ENCODE measurements at places on chromosomes 5 and 9.

DNA sequence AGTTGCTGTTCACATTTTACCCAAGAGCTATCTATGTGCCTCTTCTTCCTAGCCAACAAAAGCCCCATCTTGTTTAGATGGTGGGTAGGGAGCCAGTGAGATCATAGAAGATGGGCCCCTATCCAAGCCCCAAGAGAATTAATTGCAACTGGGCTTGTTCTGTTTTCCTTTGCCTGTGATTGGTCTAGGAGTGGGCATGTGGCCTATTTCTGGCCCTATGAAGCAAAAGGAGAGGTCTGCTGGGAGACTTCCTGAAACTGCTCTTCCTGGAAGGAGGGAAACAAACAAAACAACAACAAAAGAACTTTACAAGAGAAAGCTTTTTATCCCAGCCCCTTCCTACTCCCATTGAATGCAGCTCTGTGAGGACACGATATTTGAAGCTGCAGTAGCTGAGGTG is 32.5 kb upstream of the ALDOB start:
- DNase-seq = no peak

- no peak for DNase-seq
Measured at GRCh38 chr9:92275541-92275940, 18.0 kb downstream of the IARS1 start.

DNA sequence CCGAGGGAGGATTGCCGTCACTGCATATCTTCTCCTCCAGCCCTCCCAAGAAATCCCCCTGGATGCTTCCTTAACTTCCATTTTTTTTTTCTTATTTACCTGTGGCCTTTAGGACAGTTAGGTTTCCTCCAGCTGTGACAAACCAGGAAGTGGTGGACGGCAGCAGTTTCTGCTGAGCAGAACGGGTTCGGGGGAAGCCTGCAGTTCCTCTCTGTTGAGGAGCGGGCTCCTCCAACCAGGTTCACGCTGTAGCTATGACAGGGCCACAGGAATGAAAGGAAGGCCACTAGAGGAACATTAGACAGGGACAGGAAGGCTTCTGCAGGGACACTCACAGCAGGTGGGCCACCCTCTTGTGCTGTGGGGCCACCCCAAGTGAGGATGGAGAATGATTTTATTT is 76.7 kb upstream of the SYK start:
- no peak for DNase-seq

DNA sequence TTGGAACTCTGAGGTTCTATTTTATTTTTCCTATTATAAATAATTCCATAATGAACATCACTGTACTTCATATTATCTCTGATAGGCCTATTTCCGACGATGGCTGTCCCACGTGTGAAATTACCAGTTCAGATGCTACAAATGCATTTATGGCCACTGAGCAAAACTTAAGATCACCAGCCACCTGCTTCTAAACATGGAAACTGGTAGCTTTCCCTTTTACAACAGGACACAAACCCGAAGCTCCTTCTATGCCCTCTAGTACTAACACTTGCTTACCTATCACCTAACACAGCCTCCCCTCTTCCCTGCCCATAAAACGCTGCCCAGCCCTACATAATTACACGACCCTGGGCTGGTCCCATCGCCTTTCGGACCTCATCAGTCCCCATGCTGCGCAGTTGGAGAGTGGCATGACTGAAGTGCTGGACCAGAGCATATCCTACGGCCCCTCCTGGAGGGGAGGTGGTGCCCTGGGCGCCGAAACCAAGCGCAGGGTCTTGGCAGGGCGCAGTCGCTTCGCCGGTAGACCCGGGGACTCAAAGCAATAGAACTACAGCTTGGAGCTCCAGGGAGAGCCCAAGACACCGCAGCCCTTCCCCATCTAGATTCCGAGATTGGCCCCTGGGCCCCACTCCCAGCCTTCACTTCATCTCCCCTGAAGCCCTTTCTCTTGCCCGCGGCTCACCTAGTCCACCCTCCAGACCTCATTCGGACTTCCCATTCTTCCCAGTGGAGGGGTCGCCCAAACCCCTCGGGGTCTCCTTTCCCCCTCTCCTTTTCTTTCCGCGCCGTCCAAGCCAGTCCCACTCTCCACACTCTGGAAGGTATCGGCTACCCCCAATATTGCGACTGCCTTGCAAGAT is 1.0 kb upstream of the SAP30L start:
- DNase-seq = no peak

DNA sequence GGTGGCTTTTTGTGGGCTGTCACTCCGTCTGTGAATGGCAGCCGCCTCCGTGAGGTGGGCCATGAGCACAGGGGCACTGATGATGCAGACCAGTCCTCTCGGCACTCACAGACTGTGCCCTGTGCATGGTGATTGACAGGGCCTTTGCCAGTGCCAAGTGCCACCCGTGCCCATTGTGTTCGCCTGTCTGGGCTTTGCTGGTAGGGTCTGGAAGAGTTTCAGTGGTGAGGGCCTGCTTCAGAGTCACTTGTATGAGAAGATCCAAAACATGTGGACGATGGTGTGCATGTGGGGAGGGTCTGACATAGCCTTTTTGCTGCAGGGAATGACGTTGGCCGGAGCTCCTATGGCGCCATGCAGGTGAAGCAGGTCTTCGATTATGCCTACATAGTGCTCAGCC is 34.9 kb downstream of the TENT4A start:
- DNase-seq = no peak

DNA sequence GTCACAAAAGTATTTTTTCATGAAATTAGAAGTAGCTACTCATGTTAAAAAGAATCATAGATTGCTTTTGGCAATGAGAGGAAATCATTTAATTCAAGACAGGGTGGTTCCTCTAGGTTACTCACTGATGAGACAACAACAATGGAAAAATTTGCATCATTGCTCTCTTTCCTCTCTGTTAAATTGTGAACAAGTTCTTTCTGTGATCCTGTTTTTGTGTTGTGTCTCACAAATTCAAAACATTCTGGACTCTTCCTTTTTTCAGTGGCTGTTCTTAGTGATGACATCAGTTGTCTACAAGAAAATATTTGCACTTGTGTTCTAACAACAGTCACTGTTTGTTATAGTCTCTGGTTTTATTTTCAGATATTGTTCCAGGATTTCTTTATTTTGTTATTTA is 95.3 kb downstream of the XRCC4 start:
- no peak for DNase-seq

All from HS-27A (cell line).